ENCODE measurements at places on chromosomes 16 and 17. TPM values are rescaled to one million over a fixed set of nuclear protein-coding genes. Genes with fewer than 3 reads are reported as not detected.

Gene MED13
- total RNA-seq, result 43.7 TPM

Gene GNGT2
- 0.28 TPM for total RNA-seq

Gene NDEL1
- total RNA-seq, result 75.9 TPM

Gene FNDC8
- total RNA-seq, result not detected

Gene ZNF385C
- total RNA-seq, result 0.44 TPM

Gene CDH5
- 5.3 TPM for total RNA-seq

Gene CTRB1
- total RNA-seq, result 0.44 TPM

Gene KRT28
- not detected for total RNA-seq

Gene HASPIN
- 3.4 TPM for total RNA-seq

Gene EVPLL
- total RNA-seq, result 5.3 TPM

Gene CD300LF
- total RNA-seq, result 0.40 TPM

Gene ITGAD
- not detected for total RNA-seq

Gene PTX4
- total RNA-seq, result not detected

Gene KRT12
- not detected for total RNA-seq

Gene SLC38A8
- not detected for total RNA-seq

Gene FOXL1
- total RNA-seq, result 0.08 TPM

Gene CYBA
- total RNA-seq, result 66.3 TPM
